Neuronal stem cell (in vitro differentiated cells): ENCODE measurements at places on chromosomes 2 and 18.

DNA sequence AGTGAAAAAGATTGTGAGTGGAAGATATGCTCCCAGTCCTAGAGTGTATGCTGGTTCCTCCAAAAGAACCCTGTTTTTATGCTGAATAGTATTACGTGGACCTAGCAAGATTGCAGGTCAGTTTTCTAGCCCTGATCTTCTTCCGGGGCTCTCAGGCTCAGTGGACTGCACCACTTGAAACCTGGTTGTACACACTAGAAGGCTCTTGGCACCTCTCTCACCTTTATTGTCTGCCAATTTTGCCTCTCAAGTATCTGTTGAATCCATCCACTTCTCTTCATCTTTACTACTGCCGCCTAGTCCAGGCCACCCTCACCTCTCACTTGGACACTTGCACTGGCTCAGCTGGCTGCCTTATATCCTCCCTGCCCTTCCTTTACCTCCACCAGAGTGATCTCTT, 16.8 kb downstream of the TTC39C start:
- DNase-seq = no peak

- no peak for DNase-seq
Measured at GRCh38 chr2:144376460-144376859, 143.5 kb downstream of the ZEB2 start.

DNA sequence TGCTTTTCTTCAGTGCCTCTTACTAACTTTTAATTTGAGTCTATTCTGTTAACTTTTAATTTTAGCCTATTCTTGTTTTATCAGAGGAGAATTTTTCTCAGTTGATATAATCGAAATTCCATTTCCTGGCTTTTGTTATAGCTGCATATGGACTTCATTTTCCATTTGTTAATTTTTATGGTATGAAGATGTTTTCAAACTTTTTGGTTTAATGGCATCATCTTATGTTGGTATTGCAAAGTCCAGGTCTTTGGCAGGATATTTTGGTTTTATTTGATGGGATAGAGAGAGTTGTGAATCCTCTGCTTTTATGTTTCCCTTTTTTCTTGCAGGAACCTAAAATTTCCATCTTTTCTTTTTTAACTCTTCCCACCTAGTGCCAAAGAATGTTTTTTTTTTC, 70.9 kb upstream of the RAPGEF4 start:
- DNase-seq = no peak

GRCh38 chr2:219448099-219448775, 13.6 kb downstream of the SPEG start:
- peak; percentile 43 for DNase-seq

DNA sequence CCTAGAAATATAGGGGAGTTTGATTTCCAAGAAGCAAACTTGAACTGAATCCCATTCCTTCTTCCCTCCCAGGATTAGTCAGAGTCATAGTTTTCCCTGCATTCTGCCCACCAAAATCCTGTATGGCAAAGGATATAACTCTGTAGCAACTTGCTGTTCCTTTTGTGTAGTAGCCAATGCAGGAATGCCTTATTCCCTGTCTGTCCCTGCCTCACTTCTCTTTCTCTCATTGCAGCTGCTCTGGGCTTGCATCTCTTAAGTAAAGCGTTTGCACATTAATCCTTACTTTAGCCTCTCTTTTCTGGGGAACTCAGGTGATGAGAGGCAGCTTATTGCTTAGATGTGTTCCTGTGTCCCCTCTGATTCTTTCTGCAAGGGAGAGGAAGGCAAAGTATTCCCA, 333.1 kb upstream of the VWC2L start:
- no peak for DNase-seq

DNA sequence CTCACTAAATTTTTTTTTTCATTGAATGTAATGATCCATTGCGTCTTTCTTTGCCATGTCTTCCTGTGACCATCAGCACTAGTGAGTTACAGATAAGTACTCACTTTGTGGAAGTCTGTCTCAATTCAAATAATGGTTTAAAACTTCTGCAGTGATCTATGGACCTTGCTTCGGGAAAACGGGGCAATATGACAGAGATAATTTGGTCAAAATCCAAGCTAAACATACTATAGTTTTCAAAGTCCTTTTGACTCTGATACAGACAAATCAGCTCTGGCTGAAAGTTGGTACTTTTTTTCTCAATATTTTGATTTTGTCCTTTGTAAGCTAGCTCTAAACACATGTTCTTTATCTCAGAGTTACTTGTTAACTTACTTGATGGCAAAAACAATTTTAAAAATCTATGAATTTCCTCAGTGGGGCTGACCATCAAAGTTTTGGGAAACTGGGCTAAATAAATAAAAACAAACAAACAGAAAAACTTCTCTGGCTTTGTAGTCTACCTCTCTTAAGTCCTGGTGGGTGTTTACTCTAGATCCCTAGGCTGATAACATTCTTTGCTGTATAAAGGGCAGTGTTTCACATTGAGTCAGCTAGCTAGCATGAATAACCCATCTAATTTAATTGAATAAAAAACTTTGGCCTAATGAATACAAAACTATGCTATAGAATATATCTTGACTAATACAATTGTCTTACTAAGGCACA, 327.6 kb downstream of the RDH14 start:
- no peak for DNase-seq

DNA sequence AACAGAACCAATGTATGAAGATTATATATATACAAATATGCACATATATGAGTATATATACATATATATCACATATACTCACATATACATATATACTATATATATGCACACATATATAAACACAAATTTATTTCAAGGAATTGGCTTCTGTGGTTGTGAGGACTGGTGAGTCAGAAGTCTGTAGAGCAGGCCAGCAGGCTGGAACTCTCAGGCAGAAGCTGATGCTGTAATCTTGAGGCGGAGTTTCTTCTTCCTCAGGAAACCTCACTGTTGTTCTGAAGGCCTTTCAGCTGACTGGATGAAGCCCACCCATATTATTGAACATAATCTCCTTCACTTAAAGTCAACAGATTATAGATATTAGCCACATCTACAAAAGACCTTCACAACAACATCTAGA, 143.9 kb upstream of the CREB1 start:
- DNase-seq = no peak

- DNase-seq = no peak
Measured at GRCh38 chr2:1088192-1088860, 137.7 kb downstream of the SNTG2 start.

- no peak for DNase-seq
Measured at GRCh38 chr2:150282357-150282756, 205.1 kb downstream of the RND3 start.

DNA sequence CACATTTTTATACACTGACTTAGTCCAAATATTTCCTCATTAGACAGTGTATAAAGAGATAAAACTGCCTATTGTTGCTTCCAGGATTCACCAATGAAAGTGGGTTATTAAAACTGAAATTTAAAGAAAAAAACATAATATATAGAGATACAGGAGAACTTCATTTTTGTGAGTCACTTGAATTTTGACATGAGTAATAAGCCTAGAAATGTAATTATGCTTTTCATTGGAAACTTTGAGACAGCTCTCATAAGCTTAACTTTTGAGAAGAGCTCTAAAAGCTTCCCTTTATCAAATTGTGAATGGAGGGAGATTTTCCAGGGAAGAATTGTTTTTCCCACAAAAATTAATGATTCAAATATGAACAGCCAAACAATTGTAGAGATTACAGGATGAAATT, 14.1 kb downstream of the DYNC2LI1 start:
- DNase-seq = no peak

DNA sequence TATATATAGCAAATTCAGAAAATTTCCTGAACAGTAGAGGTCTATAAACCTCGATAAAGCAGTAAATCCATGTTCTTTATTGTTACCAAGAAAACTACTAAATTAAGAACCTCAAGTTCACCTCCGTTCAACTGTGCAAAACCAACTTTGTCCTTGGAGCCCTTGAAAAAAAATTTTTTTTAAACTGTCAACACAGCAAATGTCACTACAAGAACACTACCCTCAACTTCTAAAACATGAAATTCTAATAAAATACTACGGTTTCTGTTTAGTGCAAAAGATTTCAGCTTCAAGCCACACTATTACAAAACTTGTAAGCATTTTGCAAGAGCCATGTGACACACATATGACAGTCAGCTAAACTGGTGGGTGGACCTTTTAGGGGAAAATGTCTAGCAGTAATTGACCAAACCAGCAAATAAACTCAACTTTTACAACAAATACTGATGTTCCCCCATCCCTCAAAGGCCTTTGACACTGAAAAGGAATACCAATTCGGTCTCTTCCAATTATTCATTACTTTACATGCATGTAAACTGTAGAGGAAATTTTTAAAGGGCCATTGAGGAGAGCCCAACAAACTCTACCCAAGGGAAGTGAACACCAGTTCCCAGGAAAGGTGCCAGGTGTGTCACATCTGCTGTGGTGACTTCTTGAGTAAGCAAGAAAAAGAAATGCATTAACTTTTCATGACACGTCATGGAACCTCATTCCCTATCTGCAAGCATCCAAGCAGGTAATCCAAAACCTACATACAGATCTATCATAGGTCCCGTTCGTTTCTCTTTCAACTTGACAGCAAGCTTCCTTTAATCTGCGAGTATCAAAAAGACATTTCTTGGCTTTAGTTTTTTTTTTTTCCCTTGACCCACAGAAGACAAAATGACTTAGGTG, 1.4 kb downstream of the RAB1A start:
- DNase-seq = no peak

GRCh38 chr2:165720511-165720910, 73.5 kb downstream of the GALNT3 start:
- no peak for DNase-seq

GRCh38 chr2:121018136-121019061, 266.6 kb downstream of the TFCP2L1 start:
- peak; percentile 45 for DNase-seq

- no peak for DNase-seq
Measured at GRCh38 chr2:106581328-106581727, 94.2 kb downstream of the CD8B2 start.

DNA sequence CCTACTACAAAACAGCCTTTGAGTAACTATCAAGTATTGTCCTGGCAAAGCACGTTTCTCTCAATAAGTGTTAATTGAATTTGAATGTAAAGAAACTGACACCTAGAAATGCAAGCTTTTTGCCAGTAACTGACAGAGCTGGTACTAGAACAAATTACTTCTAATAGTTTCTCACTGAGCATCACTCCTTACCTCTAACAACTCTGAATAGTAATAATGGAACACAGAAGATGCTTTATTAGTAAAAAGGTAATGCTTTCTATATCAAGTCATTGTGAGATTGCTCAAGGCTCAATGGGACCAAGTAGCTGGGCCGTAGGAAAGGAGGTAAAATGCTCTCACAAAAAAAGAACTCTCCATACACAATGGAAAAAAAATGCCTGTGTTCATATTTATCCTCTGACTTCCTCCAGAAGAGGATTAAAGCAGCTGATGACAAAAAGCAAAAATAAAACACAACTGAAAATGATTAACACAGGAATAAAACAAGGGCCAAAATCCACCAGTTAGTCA, 11.8 kb downstream of the RASGRP3 start:
- DNase-seq = no peak

DNA sequence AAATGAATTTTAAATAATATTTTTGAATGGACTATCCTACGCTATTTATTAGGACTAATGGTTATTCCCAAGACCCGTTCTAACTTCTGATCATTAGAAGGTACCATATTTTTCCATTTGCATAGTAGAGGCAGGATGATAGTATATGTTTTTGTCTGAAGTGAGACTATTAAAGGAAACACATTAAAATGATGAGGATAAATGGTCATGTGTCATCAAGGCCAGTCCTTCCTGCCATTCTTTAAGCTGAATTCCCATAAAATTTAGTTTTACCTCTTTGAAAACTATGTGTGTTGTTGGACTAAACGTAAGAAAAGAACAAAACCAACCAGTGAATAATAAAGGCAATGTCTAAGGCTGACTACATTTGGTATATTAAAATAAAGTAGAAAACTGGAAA, 121.8 kb downstream of the SLC8A1 start:
- no peak for DNase-seq

GRCh38 chr2:211766689-211767088, 771.9 kb downstream of the ERBB4 start:
- no peak for DNase-seq

GRCh38 chr2:47056374-47056773, 98.7 kb downstream of the STPG4 start:
- no peak for DNase-seq

GRCh38 chr2:46435796-46436360, 43.5 kb upstream of the TMEM247 start:
- no peak for DNase-seq

- DNase-seq = no peak
Measured at GRCh38 chr2:12948961-12949353, 232.2 kb downstream of the TRIB2 start.

GRCh38 chr2:169963786-169964185, 136.5 kb downstream of the UBR3 start:
- DNase-seq = no peak

- DNase-seq = no peak
Measured at GRCh38 chr2:167950571-167950970, 296.8 kb downstream of the STK39 start.
